Neural crest cell (in vitro differentiated cells): ENCODE measurements at places on chromosomes 16 and 17. TPM values are rescaled to one million over a fixed set of nuclear protein-coding genes. Genes with fewer than 3 reads are reported as not detected.

Gene KREMEN2
- total RNA-seq: 1.0 TPM in 2 replicates

Gene SCRN2
- total RNA-seq: 32.7 and 37.8 TPM in 2 replicates

Gene P3H4
- total RNA-seq: 40.3 and 42.3 TPM in 2 replicates

Gene TMED6
- 0.56 and 0.82 TPM in 2 replicates for total RNA-seq

Gene HCRT
- 0.47 TPM in 1 of 2 replicates, not detected in the other for total RNA-seq

Gene KRT31
- total RNA-seq: not detected in 2 replicates

Gene IRX6
- total RNA-seq: 0.09 and 0.14 TPM in 2 replicates

Gene ACSM3
- 0.40 and 0.48 TPM in 2 replicates for total RNA-seq

Gene SEZ6
- total RNA-seq: 0.30 and 0.72 TPM in 2 replicates

Gene TSPOAP1
- total RNA-seq: 27.9 and 30.5 TPM in 2 replicates

Gene PTX4
- 0.28 TPM in 1 of 2 replicates, not detected in the other for total RNA-seq

Gene KCNH6
- 0.12 TPM in 1 of 2 replicates, not detected in the other for total RNA-seq

Gene TAC4
- total RNA-seq: not detected in 2 replicates

Gene ABCA10
- 0.64 and 0.82 TPM in 2 replicates for total RNA-seq

Gene AKTIP
- 21.0 and 21.5 TPM in 2 replicates for total RNA-seq

Gene EPN3
- 0.11 TPM in 1 of 2 replicates, not detected in the other for total RNA-seq

Gene HLF
- not detected in 2 replicates for total RNA-seq

Gene NEUROD2
- not detected in 2 replicates for total RNA-seq

Gene ARHGDIA
- 405 and 429 TPM in 2 replicates for total RNA-seq

Gene SOCS1
- total RNA-seq: 1.6 and 1.7 TPM in 2 replicates

Gene AKAP10
- total RNA-seq: 22.5 and 27.1 TPM in 2 replicates

Gene VPS25
- total RNA-seq: 83.7 and 88.7 TPM in 2 replicates

Gene NRN1L
- 1.0 TPM in 1 of 2 replicates, not detected in the other for total RNA-seq

Gene TMEM106A
- 4.6 and 5.8 TPM in 2 replicates for total RNA-seq

Gene MLX
- 38.6 and 41.1 TPM in 2 replicates for total RNA-seq

Gene MYLK3
- total RNA-seq: 0.33 and 1.0 TPM in 2 replicates

Gene CDH11
- total RNA-seq: 28.5 and 31.7 TPM in 2 replicates

Gene MGAT5B
- 14.3 and 14.6 TPM in 2 replicates for total RNA-seq

Gene ROGDI
- 22.0 and 25.9 TPM in 2 replicates for total RNA-seq

Gene FBXO39
- not detected in 2 replicates for total RNA-seq

Gene STXBP4
- 31.1 and 32.7 TPM in 2 replicates for total RNA-seq

Gene KRTAP4-3
- not detected in 2 replicates for total RNA-seq

Gene CD300E
- not detected in 2 replicates for total RNA-seq

Gene FBXL16
- 2.5 and 3.0 TPM in 2 replicates for total RNA-seq

Gene GJD3
- total RNA-seq: 0.34 TPM in 1 of 2 replicates, not detected in the other

Gene DHX38
- total RNA-seq: 84.0 and 86.0 TPM in 2 replicates

Gene C16orf86
- total RNA-seq: 1.7 and 2.0 TPM in 2 replicates

Gene GRB7
- not detected in 2 replicates for total RNA-seq

Gene FKBP10
- 259 and 262 TPM in 2 replicates for total RNA-seq

Gene KRT24
- total RNA-seq: not detected in 2 replicates

Gene ZFP3
- total RNA-seq: 0.11 and 0.12 TPM in 2 replicates

Gene HP
- not detected in 2 replicates for total RNA-seq

Gene NACA2
- total RNA-seq: not detected in 2 replicates

Gene TVP23A
- total RNA-seq: 6.9 and 7.7 TPM in 2 replicates

Gene XYLT1
- 14.3 and 15.0 TPM in 2 replicates for total RNA-seq
